Smooth muscle cell of the umbilical artery (primary cell): ENCODE measurements at places on chromosomes 7 and 10. TPM values are rescaled to one million over a fixed set of nuclear protein-coding genes. Genes with fewer than 3 reads are reported as not detected.

IDI2 gene
- total RNA-seq = not detected in 2 replicates

PIK3AP1 gene
- 0.88 and 0.89 TPM in 2 replicates for total RNA-seq

TTYH3 gene
- 67.7 and 114 TPM in 2 replicates for total RNA-seq

LRRC61 gene
- 1.8 and 2.2 TPM in 2 replicates for total RNA-seq

TPST1 gene
- total RNA-seq = 145 and 343 TPM in 2 replicates

NUDT5 gene
- 72.0 and 80.2 TPM in 2 replicates for total RNA-seq

CDHR1 gene
- under 0.01 and 0.18 TPM in 2 replicates for total RNA-seq

BPGM gene
- total RNA-seq = 19.3 and 45.1 TPM in 2 replicates

MKX gene
- 0.23 and 2.7 TPM in 2 replicates for total RNA-seq

ELMO1 gene
- total RNA-seq = under 0.01 and 0.09 TPM in 2 replicates

SPDYE2B gene
- total RNA-seq = not detected in 2 replicates

PIP gene
- total RNA-seq = not detected in 2 replicates

OPALIN gene
- total RNA-seq = not detected in 2 replicates

EPHB6 gene
- total RNA-seq = 2.6 and 3.6 TPM in 2 replicates

WNT16 gene
- 0.30 and 0.42 TPM in 2 replicates for total RNA-seq

HSPA12A gene
- total RNA-seq = 10.7 and 20.9 TPM in 2 replicates

CTAGE4 gene
- total RNA-seq = not detected in 2 replicates

GRID2IP gene
- not detected in 2 replicates for total RNA-seq

CYCS gene
- total RNA-seq = 31.2 and 63.9 TPM in 2 replicates

ITPRID1 gene
- total RNA-seq = not detected in 2 replicates

TRIP6 gene
- 46.9 and 54.3 TPM in 2 replicates for total RNA-seq

CDH23 gene
- total RNA-seq = under 0.01 TPM in 2 replicates

C7orf25 gene
- 8.0 and 11.9 TPM in 2 replicates for total RNA-seq

SPAG6 gene
- not detected in 2 replicates for total RNA-seq

KCP gene
- 0.09 and 0.30 TPM in 2 replicates for total RNA-seq

GDF2 gene
- total RNA-seq = not detected in 2 replicates

HOXA3 gene
- 3.1 and 6.8 TPM in 2 replicates for total RNA-seq

FAM25A gene
- not detected in 2 replicates for total RNA-seq

SLC26A5 gene
- total RNA-seq = not detected in 2 replicates

INMT gene
- 0.30 TPM in 1 of 2 replicates, not detected in the other for total RNA-seq

LRGUK gene
- total RNA-seq = under 0.01 and 0.09 TPM in 2 replicates

PIK3CG gene
- total RNA-seq = not detected in 2 replicates

SYCE1 gene
- total RNA-seq = not detected in 2 replicates

MAGI2 gene
- 10.1 and 16.0 TPM in 2 replicates for total RNA-seq

EGFR gene
- 60.3 and 152 TPM in 2 replicates for total RNA-seq

SPDYE5 gene
- not detected in 2 replicates for total RNA-seq

PSMC2 gene
- 256 and 287 TPM in 2 replicates for total RNA-seq

OR6B1 gene
- not detected in 2 replicates for total RNA-seq

ANXA8L1 gene
- 2.9 and 4.5 TPM in 2 replicates for total RNA-seq

HTR5A gene
- not detected in 2 replicates for total RNA-seq

NUPR2 gene
- total RNA-seq = not detected in 2 replicates

TMEM26 gene
- 0.28 and 0.59 TPM in 2 replicates for total RNA-seq

CYP3A4 gene
- not detected in 2 replicates for total RNA-seq

ACTL6B gene
- not detected in 2 replicates for total RNA-seq
